ENCODE measurements at places on chromosomes 3 and 15.

GRCh38 chr3:60855250-60855649 is 396.0 kb downstream of the FHIT start:
- H3K4me1 ChIP-seq, result no peaks in the 10 kb centered on the region
- no peaks in the 10 kb centered on the region for H3K27me3 ChIP-seq
- no peak for DNase-seq
- no peaks in the 10 kb centered on the region for H3K36me3 ChIP-seq
- H3K4me3 ChIP-seq, result no peak overlapping the region

DNA sequence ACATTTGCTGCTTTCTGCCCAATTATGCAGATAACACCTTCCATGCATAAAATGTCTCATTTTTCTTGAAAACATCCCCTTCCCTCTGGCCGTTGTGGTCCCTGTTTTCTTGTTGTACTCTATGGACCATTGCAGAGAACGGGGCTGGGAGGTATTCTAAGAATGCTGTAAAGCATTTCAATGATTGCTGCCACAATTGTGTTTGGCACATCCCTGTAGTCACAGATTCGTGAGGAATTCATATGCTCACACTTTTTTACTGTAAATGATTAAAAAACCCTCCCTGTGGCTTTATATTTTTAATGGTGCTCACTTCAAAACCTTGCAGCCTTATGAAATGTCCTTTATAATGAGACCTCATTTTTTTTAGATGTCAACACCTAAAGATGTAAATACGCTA is 207.2 kb upstream of the GBE1 start:
- no peaks in the 10 kb centered on the region for H3K4me1 ChIP-seq
- DNase-seq, result peak; percentile 20
- H3K4me3 ChIP-seq, result no peak overlapping the region
- no peaks in the 10 kb centered on the region for H3K27me3 ChIP-seq
- H3K27ac ChIP-seq, result no peak overlapping the region

GRCh38 chr3:183527428-183528379 is 27.8 kb downstream of the KLHL6 start:
- no peaks in the 10 kb centered on the region for H3K36me3 ChIP-seq
- H3K4me3 ChIP-seq, result no peak overlapping the region
- H3K4me1 ChIP-seq, result no peaks in the 10 kb centered on the region
- no peak for DNase-seq
- H3K27me3 ChIP-seq, result no peaks in the 10 kb centered on the region
- H3K27ac ChIP-seq, result no peak overlapping the region

DNA sequence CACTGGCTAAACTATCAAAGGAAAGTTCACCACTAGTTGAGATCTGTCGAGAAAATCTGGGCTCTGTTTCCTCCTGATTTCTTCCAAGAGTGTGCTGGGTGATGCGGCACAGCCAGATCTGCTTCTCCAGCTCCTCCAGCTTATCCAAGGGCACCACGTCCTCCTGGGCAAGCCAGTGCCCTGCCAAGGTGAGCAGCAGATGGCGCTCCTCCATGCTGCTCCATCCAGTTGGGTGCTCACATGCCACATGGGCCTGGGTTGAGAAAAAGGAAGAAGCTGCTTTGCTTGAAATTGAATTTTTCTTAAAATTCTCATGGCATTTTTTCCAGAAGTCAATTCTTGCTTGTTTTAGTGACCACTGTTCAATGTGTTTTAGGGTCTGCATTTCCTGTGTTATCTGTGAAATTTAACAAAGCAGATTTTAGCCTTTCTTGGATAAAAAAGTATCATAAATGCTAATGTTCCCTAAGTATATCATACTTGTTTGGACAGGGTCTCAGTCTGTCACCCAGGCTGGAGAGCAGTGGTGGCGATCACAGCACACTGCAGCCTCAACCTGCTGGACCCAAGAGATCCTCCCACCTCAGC is 47.3 kb downstream of the EIF3J start:
- no peak for DNase-seq
- no peak overlapping the region for H3K4me3 ChIP-seq
- H3K4me1 ChIP-seq, result no peaks in the 10 kb centered on the region
- no peak overlapping the region for H3K27ac ChIP-seq
- H3K36me3 ChIP-seq, result peaks cover 36% of the 10 kb centered on the region

- no peak overlapping the region for H3K27ac ChIP-seq
- no peaks in the 10 kb centered on the region for H3K36me3 ChIP-seq
- H3K27me3 ChIP-seq, result no peaks in the 10 kb centered on the region
- H3K4me1 ChIP-seq, result no peaks in the 10 kb centered on the region
- H3K4me3 ChIP-seq, result no peak overlapping the region
- DNase-seq, result no peak
These were observed 35.3 kb downstream of the COMMD2 start for GRCh38 chr3:149716984-149717383.
